ENCODE measurements at places on chromosomes 3 and 15.

DNA sequence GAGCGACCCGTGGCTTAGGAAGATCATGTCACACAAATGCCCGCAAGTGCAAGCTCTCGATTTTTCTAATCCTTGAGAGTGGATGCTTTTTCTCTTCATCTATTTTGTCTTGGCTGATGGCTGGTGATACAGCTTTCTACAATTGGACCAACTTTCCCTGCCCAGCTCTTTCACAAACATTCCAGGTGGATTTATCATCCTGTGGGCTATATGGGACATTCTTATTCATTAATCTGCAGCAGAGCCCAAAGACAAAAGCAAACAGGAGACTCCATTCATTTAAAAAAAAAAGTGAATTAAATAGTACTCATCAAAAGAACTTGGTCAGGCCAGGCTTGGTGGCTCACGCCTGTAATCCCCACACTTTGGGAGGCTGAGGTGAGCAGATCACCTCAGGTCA, 14.2 kb upstream of the TSEN2 start:
- no peak for DNase-seq

DNA sequence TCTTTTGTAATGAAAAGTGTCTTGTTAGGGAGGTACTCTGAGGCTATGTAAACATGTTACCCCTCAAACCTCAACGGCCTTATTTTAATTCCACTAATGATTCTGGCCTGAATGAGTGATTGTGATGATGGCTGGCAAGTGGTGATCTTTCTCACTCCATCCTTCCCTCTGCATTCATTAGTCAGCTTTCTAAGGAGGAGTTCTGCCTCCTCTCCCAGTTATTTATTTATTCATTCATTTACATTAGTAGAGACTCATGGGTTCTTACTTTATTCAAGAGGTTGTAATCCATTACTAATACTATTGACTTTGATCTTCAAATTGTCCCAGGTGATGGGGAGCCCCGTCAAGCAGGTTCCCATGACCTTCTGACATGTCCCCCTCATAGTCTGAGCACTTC, 35.3 kb downstream of the GNB5 start:
- DNase-seq: no peak

- DNase-seq: no peak
These were observed 48.7 kb upstream of the IREB2 start for GRCh38 chr15:78389322-78389721.

- DNase-seq: peak; percentile 44
These were observed 8.5 kb downstream of the VEPH1 start for GRCh38 chr3:157494581-157495281.

DNA sequence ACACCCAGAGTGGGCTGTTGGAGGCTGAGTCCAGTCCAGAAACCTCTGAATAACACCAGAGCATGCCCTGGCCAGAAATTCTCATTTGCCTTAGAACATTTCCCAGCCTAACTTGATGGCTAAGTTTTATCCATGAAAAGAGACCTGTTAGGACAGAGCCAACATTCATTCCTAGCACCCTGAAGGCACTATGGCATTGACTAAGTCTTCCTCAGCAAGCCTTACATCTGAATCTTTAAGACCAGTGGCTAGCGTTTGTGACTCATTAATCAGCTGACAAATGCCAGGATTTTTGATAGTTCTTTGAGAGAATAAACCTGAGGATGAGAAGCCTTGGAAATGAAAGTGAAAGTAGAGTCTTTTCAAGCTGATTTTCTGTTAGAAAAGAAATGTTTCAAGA, 1087.1 kb upstream of the ALCAM start:
- DNase-seq: no peak

DNA sequence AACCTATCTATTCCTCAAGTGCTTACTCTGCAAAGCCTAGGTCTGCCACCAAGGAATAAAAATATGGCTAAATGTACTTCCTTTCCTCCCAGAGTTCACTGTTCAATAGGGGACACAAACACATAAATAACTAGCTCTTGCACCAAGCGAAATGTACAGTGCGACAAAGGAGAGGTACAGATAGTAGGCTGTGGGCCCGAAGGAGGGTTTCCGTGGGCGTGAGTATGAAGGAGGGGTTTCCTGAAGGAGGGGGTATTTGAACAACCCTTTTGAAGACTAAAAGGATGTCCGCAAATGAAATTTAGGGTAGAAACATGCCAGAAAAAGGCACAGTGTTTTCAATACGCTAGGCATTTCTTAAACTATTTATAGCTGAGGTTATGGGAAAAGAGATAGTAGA, 207.9 kb downstream of the LPP start:
- no peak for DNase-seq

GRCh38 chr15:61685971-61686370, 374.3 kb downstream of the VPS13C start:
- DNase-seq: no peak

DNA sequence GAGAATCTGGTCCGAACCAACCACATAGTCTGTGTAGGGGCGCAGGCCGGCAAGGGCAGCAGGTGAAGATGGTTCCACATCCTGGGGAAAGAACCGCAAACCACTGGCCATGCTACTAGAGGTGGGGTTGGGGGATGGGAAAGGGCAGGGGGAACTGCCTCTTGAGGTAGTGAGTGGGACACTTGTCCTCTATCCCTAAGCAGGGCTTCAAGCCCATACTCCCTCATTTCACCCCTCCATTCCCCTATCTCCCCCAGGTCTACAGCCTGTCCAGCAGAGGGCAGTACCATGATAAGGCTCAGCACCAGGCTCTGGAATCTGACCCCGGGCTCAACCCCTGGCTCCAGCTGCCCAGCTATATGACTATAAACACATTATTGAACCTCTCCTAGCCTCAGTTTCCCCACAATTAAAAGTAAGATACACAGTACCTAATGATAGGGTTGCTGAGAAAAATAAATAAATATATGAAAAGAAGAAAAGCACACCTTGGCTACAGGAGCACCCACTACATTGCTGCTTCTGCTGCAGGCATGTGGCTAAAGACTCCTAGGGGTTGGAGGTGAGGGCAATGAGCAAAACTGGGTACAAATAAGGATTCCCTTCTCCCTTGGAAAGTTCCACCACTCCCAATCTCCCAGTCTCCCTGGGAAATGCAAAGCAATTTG, 6.3 kb downstream of the GORASP1 start:
- DNase-seq: no peak

- DNase-seq: no peak
These were observed 571.8 kb downstream of the TUSC7 start for GRCh38 chr3:117281371-117281770.

- DNase-seq: no peak
These were observed 5.8 kb upstream of the DUT start for GRCh38 chr15:48325400-48325799.

DNA sequence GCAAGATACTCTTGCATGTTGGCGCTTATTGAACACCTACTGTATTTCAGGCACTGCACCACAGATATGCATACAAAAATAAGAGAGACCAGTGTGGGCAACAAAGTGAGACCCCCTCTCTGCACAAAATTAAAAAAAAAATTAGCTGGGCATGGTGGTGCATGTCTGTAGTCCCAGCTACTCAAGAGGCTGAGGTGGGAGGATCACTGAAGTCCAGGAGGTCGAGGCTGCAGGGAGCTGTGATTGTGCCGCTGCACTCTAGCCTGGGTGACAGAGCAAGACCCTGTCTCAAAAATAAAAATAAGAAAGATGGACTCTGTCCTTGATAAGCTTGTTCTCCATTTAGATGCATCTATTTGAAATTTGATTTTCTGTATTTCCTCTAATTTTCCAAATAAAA, 20.8 kb downstream of the FEM1B start:
- no peak for DNase-seq

- no peak for DNase-seq
These were observed 367.9 kb downstream of the ZIC4 start for GRCh38 chr3:147038481-147038880.

- no peak for DNase-seq
These were observed 64.2 kb upstream of the CFAP161 start for GRCh38 chr15:81069909-81070308.

DNA sequence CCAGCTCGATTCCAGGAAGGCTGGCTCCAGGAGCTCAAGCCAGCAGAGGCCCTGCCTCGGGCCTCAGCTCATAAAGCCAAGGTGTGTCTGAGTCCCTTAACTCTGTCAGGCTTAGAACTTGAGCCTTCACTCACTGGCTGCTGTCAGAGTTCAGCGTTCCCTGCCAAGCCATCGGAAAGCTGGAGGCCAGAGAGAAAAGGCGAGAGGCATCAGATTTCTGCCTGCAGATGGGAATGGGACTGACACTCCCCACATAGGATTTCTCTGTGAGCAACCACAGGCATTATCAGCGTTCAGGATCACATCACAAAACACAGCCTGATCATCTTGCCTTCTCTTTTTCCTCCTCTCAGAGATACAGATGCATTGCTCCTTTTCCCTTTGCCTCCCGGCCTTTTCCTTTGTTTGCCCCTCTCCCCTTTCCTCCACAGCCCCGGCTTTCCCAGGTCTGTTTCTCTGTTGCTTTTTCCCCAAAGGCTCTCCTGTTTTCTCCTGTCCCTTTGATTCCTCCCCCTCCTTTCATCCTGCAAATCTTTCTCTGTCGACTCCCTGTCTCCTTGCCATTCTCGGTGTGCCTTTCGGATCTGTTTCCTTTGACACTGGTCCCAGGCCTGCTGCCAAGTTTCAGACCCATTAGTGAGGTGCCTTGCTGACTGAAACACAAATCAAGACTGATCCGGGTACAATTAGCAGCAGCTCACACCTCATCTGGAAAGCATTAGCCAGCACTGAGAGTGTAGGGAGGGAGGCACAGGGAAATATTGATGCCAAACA, 44.5 kb upstream of the BOC start:
- peak; percentile 56 for DNase-seq

GRCh38 chr15:66603301-66604179, 37.7 kb upstream of the LCTL start:
- DNase-seq: peak; percentile 23

DNA sequence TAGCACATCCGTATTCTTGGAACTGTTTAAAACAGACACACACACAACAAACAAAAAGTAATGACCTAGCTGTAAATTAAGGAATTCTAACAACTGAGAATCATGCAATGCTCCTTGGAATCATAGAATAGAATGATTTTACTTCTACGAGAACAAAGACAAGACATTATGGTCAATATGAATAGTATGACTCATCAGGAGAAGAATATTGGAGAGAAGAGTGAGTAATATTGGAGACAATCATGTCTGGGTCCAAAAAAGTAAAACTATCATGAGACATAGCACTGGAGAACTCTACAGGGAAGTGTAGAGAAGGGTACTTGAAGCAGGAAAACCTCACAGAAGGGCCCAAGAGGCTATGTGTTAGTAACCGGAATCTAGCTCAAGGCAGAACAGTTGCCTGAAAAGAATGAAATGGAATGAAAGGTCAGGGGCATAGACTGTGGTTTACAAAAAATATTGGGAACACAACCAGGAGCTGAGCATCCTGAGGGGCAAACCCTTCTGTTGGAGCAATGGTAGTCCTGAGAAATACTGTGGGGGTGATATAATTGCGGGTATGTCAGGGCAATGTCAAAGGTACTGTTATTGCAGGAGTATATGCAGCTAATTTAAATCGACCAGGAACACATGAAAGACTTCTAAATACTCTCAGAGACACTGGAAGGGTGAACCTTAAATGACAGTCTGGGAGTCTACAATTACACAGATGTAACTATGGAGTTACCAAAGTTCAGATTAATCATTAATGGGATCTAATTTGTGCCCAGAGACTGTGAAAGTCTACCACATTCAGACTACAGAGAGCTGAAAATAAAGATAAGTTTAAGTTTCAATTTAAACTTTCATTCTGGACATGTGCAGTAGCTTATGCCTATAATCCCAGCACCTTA, 201.2 kb downstream of the BCHE start:
- no peak for DNase-seq

DNA sequence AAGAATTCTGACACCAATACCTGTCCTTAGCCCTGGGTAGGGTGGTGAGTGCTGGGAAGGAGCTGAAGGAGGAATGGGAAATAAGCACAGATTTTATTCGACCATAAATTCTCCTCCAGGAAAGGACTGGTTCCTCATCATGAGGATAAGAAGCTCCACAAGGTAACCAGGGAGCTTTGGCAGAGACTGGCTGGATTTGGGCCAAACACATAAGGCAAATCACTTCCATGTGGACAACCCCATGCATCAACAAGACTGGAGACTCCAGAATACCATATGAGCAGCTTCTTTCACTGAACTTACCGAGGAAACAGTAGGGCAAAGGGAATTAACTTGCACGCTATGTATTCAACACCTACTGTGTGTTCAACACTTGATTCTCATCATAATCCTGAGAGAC, 312.5 kb downstream of the NTRK3 start:
- no peak for DNase-seq

GRCh38 chr3:162353414-162353813, 856.8 kb downstream of the OTOL1 start:
- DNase-seq: no peak

GRCh38 chr3:127535901-127536829, 54.4 kb downstream of the TPRA1 start:
- DNase-seq: no peak

DNA sequence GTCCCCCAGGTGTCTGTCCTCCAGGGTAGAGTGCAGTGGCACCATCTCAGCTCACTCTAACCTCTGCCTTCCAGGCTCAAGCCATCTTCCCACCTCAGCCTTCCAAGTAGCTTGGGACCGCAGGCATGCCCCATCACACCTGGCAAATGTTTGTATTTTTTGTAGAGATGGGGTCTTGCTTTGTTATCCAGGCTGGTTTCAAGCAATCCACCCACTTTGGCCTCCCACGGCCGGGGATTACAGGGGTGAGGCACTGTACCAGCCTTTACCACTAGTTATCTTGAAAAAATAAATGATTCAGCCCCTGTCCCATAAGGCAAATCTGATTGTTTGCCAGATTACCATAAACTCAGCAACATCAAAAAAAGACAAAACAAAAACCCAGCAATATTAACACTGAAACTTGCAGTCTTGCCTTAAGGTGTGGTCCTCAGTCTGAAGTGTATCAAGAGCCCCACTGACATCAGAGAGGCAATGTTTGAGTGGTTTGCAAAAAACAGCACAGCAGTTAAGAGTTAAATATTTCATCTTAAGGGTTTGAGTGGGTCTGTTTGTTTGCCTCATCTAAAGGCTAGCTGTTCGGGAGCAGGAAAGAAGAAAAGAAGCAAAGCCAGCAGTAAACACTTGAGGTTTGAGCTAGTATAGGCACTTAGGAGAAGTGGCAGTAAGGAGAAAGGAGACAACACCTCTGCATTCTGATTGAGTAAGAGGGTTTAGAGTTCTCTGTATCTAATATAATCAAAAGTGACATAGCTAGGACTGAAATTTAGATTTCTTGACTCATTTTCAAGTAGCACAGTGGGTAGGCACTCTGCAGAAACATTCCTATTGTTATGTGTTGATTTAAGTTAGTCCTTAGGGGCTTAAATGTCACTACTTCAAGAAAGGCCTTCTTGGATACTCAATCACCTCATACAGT, 26.3 kb upstream of the EDEM1 start:
- DNase-seq: no peak

Measured in breast epithelium (tissue), 4 donors.